ENCODE measurements at places on chromosomes 3 and 15.

GRCh38 chr3:169475978-169476698 lies 187.4 kb downstream of the MECOM start:
- DNase-seq, result no peak

DNA sequence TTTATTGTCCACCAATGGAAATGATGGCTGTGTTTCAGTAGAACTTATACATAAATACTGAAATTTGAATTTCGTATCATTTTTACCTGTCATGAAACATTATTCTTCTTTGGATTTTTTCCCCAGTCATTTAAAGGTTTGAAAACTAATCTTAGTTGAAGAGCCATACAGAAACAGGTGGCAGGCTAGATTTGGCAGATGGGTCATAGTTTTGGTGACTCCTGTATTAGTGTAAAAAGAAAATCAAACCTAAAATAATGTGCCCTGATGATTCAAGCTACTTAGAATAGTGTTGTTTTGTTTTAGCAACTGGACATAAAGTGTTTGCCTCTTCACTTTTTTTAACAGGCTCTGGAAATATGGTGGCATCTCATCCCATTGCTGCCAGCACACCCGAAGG lies 68.9 kb downstream of the SIDT1 start:
- no peak for DNase-seq

DNA sequence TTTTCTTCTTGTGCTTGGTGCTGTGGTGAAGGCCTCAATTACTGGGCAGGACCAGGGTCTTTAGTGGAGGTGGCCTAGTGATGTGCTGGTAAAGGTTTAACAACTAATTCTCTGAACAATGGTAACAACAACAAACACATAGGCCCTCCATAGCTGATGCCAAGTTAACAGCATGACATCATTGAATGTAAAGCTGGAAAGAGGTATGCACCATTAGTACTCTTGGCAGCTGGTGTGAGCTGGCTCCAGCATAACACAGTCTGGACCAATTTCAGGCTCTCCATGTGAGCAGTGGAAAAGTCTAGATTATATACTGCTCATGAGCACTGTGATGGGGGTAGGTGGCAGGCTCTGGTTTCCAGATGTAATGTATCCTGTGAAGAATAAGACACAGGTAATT lies 61.8 kb downstream of the SLC7A14 start:
- no peak for DNase-seq

GRCh38 chr15:33411596-33412540 lies 101.1 kb downstream of the RYR3 start:
- DNase-seq, result no peak

GRCh38 chr15:31214158-31214863 lies 112.3 kb upstream of the KLF13 start:
- DNase-seq, result no peak

- no peak for DNase-seq
Measured at GRCh38 chr3:77459926-77460325, 420.0 kb downstream of the ROBO2 start.

GRCh38 chr15:77840991-77841775 lies 208.5 kb upstream of the LINGO1 start:
- DNase-seq, result no peak

- DNase-seq, result no peak
Measured at GRCh38 chr3:9669720-9670432, 20.6 kb downstream of the MTMR14 start.

- DNase-seq, result no peak
Measured at GRCh38 chr15:33326908-33327307, 16.1 kb downstream of the RYR3 start.

GRCh38 chr15:90153658-90154057 lies 47.5 kb upstream of the SEMA4B start:
- no peak for DNase-seq

DNA sequence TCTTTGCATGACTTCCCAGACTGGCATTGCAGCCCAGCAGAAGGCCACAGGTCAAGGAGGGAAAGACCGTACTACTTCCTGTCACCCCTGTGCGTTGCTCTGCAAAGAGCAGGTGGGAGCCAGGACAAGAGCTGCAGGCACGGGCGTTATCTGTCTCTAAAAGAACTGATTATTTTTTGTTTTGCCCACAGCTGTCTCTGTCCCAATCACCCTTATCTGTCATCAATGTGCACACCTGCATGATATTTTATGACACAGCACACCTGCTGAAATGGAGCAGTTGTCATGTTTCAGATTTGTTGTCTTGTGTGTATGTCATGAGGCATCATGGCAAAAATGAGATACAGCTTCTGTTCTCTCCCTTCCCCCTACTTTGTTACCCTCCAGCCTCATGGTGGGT lies 58.8 kb downstream of the SLCO3A1 start:
- DNase-seq, result no peak

DNA sequence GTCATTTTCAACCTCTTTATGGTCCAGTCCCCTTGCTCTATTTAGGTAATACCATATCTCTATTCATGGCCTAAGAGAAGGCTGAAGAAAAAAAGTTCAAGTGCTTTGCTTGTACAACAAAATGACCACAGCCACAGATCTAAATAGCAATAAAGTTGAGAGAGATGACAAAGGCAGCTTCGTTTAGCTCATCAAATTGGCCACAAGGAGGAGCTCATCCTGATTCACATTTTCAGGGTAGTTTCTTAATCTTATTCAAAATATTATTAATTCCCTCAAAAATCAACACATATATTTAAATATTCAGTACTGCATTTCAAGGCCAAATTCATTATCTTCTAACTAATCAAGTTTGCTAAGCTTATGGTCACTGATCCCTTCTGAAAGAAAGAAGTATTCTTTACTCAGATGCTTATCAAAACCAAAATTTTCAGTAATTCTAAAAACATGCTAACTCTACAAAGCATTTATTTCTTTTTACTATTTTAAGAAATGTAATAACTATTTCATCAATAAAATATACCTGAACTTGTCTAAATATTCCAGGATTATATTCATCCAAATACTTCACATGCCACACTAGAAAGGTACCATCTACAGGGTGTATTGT lies 85.5 kb downstream of the DMXL2 start:
- no peak for DNase-seq

DNA sequence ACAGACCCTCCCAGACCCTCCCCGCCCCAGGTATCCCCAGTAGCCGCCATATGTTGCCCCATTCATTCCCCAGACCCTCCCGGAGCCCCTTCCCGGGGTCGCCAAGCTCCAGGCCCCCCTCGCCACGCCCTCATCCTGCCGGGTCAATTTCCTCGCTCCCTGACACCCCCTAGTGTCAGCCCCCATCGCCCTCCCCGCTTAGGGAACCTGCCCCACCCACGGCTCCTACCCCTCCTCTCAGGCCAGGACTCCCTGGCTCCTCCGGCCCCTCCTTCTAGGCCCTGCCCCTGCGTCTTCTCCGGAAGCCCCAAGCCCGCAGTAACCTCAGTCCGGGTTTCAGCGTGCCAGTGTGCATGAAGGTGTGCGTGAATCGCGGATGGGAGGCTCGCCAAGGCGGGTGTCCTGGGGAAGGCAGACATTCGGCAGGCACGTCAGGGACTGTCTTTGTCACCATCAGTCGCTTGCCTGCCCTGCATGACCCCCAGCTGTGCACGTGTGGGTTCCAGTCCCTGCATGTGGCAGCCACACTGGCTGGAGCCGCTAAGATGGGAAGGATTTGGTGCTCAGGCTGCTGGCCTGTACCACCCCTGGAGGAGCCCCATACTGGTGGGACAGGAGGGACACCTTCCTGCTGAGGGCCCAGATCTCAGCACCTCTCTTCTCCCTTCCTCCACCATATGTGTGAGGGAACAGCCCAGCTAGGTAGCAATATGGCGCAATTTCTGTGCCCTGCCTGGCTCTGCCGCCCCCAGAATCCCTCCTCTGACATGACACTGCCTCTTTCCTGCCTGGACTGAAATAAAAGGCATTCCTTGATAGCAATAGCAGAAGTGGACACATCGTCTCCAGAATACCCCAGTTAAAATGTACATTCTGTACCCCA lies 693 bp downstream of the DISP2 start:
- DNase-seq, result no peak

GRCh38 chr15:92580933-92581445 lies 74.6 kb downstream of the FAM174B start:
- no peak for DNase-seq

GRCh38 chr15:31435261-31435911 lies 108.8 kb downstream of the KLF13 start:
- DNase-seq, result peak; percentile 89

- peak; percentile 82 for DNase-seq
Measured at GRCh38 chr3:113695786-113696645, at the start of gene USF3. Gene USF3, minus strand, starts transcription at chr3:113696642. Its CDS starts 21,764 bp downstream, at chr3:113674878.

- no peak for DNase-seq
Measured at GRCh38 chr3:167113035-167113830, 266.9 kb downstream of the ZBBX start.

GRCh38 chr15:70259028-70259424 lies 161.3 kb upstream of the TLE3 start:
- peak; percentile 30 for DNase-seq

DNA sequence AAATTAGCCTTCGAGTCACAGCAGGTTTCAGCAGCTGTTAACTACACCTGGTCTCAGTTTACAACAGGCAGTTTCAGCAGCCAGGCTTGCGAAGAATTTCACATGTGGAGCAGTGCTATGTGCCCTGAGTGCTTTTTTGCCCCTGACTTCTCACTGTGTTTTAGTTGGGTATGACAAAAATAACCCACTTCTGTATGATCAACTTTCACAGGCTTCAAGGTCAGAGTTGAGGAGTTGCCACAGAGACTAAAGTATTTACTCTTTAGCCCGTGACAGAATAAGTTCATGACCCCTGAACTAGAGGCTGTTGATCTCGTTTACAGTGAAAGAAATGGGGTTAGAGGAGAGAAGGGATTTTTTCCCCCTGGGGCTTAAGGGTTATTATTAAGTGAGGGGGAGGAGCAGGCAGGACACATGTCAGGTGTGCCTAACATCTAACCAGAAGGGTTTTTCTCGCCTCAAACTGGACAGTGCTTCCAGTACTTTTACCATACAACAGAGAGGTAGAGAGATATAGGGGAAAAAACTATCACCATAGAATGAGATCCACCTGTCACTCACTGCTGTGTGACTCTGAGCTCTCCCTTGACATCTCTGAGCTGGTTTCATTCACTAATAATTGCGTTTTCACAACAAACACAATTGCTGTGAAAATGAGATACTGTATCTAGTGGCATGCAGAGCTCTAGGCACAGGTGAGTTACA lies 14.0 kb upstream of the TOPBP1 start:
- no peak for DNase-seq

- no peak for DNase-seq
Measured at GRCh38 chr3:155233213-155233612, 60.3 kb downstream of the STRIT1 start.

GRCh38 chr3:108757404-108757982 lies at the start of gene RETNLB:
Gene RETNLB, minus strand, starts transcription at chr3:108757410. Its CDS starts 225 bp downstream, at chr3:108757185.
- no peak for DNase-seq

Data from stimulated activated CD4-positive, alpha-beta T cell treated with anti-CD3 and anti-CD28 coated beads, Interleukin-4, amount 100 ng/mL, for 4 hours (primary cell).